ENCODE measurements at places on chromosomes 7 and 10.

GRCh38 chr10:20893297-20893696 is 3.8 kb downstream of the NEBL start:
- no peak for DNase-seq

- DNase-seq = no peak
Observed at GRCh38 chr7:106747804-106748203, 86.8 kb upstream of the CCDC71L start.

DNA sequence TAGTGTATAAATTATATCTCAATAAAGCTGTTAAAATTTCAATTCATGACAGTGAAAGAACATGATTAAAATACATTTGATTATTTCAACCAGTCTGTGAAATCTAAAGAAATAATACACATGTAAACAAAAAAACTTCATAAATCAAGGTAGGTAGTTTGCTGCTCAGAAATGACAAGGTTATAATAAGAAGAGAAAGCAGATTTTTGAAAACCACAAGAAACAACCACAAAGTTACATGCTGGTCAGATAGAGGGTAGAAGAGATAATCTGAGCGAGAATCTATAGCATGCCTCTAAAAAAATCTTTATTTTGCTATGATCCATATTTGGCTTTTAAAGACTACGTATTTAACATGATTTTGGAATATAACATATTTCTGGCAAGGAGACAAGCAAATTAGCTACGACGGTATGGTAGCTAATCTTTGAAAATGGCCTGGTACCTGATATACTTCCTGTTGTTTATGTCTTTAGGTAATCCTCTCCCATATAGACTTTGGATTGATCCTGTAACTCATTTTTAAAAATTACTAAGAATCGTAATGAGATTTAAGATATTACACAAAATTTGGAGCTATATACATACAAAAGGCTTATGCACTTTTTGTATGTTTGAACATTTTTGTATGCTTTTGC is 23.5 kb upstream of the VCL start:
- no peak for DNase-seq

DNA sequence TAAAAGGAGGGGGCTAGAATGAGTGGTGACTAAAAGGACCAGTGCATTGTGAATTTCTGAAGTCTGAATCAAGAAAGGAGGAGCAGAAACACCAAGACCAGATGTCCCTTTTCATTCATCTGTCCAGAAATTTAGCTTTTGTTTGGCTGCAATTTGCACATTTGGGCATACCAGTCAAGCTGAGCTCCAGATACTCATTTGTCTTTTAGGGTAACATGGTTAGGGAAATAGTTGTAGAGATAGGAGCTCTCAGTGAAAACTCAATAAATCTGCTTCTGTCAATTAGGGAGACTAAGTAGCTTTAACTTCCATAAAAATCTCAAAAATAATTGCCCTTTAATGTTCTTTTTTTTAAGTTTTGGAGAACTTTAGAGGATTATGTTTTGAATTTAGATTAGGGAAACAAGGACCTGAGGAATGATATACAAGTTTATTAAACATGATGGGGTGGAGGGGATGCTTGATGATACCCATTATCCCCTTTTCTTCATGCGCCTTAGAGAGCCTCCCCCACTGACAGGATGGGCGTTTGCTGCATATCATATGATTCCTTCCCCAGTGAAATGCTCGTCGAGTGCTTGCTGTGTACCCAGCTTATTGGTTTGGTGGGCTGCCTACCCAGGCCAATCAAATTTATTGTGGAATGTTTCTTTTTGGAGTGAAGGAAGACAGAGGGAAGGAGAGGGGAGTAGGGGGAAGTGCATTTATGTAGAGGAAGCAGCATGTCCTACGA is 50.7 kb upstream of the RPA3 start:
- no peak for DNase-seq

- DNase-seq = no peak
Observed at GRCh38 chr7:162632-163297, 29.6 kb upstream of the FAM20C start.

DNA sequence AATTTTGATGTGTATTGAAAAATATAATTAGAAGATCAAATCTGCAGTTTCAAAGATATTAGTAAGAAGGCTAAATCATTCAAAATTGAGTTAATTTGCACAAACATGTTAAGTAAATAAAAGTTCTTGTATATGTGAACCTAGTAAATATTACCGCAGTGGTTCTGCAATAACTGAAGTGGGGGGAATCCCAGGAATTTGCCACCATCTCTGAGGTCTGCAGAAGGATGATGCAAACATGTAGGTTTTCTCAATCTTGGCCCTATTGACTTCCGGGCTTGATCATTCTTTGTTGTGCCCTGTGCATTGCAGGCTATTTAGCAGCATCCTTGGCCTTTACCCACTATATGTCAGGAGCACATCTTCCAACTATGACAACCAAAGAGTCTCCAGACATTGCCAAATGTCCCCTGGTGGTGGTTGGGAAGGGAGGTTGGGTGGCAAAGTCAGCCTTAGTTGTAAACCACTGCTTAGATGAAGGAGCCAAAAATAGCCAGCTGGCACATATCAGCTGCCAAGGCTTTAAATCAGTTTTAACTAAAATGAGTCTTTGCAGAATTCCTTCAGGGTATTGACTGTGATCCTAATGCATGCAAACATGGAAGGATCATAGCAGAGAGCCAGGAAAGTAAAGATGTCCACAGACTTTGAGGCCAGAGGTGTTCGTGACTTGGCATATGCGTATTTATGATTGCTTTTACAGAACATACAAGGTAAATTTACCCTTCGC is 146.3 kb downstream of the TRIL start:
- DNase-seq = no peak

GRCh38 chr7:44534501-44534900 is 6.6 kb downstream of the NPC1L1 start:
- DNase-seq = no peak

DNA sequence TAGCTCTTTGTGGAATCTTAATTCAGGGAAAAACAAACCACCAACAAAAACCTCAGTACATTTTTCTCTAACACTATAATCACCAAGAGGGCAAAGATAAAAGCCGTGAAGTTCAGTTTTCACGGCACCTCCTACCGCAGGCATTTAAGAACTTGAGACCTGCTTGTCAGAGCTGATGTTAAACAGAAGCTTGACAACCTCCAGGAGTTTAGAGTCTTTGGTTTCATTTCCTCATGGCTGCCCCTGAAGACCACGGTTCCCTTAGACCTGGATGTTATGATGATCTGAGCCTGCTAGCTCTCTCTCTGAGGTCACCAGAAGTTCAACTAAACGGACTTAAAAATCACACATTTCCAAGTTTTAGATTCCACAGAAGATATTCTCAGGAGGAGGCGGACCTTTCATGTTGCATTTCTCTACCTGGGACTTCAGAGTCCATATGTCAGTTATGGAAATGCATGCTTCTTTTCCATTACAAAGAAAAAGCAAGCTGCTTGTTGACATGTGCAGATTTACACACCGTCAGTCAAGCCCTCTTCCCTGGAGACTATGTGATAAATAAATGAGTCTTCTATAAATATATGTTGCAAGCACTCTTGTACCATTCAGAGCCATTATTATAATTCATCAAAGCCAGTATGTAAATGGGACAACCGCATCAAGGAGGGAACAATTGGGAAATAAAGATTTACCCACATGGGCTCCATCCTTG is 258.0 kb downstream of the GFRA1 start:
- DNase-seq = no peak

DNA sequence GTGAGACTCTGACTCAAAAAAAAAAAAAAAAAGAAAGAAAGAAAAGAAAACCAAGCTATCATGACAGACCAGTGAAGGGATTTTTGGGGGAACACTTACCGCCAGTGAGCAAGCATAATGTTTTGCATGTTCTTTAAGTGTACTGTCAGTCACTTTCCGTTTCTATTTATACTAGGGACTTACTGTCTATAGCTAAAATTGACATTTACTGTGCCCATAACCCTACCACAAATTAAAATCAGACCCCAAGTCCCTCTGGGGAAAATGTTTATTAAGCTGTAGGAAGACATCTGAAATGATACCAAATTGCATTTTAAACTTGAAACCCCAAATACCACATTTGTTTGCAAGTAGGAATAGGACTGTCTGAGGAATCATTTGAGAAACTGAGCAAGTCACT is 252.8 kb downstream of the TRIL start:
- DNase-seq = no peak

GRCh38 chr10:118571123-118571522 is 24.3 kb downstream of the PRLHR start:
- DNase-seq = no peak

GRCh38 chr7:48872548-48872947 is 51.8 kb upstream of the CDC14C start:
- DNase-seq = no peak

DNA sequence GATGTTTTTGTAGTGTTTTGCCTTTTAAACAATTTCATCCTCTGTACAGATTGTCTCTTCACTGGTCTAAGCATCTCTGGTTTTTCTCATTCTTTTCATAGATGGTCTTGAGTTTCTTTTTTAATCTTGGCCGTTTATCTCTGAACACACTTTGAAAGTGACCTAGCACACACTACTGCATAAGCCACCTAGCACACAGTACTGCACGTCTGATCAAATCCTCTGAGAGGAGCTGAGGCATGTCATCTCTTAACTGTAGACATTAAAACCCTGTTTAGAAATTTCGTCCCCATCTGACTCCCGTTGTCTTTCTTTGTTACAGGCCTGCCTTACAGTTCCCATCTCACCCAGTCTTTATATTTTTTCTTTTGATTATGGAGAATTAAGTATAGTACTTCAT is 100.2 kb downstream of the MAPK8 start:
- DNase-seq = no peak

DNA sequence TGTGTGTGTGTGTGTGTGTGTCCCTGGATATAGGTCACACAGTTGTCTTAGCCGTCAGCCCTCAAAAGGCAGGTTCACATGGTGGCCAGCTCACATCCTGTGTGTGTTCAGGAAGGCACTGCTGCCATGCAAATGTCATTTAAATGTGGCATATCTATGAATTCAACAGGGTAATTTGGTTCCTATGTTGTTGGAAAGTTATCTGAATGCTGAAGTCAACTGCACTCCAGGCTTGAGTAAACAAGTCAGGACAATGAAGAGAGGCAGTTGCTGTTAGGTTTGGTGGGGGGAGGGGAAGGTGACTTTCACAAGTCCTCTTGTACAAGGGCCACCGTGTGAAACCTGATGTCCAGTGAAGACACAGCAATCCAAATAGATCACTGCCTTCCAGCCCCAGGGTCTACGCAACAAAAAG is 61.1 kb downstream of the PTPRE start:
- no peak for DNase-seq

GRCh38 chr10:24370877-24371276 is 161.9 kb downstream of the KIAA1217 start:
- no peak for DNase-seq
